Activated T-cell treated with anti-CD3 and anti-CD28 coated beads for 1 hour (primary cell): ENCODE measurements at places on chromosomes 2 and 18.

DNA sequence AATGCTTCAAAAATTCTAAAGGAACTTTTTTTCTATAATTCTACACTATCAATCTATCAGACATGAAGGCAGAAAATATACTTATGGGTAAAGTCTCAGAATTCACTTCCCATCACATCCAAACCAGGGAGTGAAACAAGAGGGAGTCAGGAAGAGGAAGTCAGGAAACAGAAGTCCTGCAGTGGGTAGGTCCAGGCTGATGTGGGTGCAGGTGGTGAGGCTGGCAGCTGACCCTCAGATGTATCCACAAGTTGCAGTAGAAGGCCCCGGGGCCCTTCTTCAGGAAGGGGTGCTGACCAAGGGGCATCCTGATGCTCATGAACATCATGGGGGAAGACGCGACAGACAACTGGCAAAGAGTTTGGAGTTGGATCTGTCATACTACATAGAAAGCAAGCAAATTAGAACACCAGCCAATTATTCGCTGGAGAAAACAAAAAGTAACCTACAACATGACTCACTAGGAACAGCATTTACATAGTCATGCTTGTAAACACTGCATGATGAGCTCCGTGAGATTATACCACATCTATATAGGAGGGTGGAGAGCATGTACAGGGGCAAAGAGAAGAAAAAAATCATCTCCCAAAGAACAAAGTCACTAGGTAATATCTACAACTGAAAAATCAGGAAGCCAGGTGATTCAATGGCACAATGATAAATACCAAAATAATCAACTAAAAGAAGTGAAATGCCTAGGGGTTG, 4.2 kb downstream of the UXS1 start:
- DNase-seq: no peak

GRCh38 chr18:37396971-37397720, 168.5 kb downstream of the CELF4 start:
- no peak for DNase-seq

- no peak for DNase-seq
These were observed 9.7 kb downstream of the DRC1 start for GRCh38 chr2:26411419-26411818.

DNA sequence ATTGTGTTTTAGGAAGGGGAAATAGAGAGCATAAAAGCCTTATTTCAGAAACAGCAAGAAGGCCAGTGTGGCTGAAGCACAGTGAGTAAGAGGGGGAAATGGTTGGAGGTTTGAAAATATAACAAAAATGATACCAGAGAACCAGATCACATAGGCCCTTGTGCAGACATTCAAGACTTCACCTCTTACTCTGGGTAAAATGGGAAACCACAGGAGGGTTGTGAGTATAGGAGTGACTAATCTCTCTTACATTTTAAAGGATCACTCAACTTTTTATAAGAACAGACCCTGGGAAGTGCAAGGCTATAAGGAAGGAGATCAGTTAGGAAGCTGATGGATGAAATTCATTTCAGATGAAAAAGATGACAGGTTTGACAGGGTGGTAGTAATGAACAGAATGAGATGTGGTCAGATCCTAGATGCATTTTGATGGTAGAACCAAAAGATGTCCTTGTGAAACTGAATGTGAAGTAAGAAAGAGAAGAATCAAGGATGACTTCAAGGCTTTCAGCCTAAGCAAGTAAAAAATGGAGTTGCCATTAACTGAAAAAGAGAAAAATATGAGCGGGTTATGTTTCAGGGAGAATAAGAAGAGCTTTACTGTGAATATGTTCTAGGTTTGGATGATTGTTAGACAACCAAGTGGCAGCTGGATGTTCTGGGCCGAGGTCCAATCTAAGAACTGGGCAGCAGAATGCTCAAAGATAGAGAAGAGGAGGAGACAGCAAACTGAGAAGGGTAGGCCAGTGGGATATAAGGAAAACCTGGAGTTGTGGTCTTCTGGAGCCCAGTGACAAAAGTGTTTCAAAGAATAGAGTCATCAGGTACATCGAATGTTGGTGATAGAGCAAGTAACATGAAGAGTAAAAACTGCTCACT, 65.1 kb downstream of the USP40 start:
- no peak for DNase-seq

- DNase-seq: peak; percentile 55
These were observed at the start of gene GPR35 for GRCh38 chr2:240624950-240625621. TSS of gene GPR35 (plus strand) at chr2:240625480. CDS start at chr2:240629953, 4,473 bp downstream.

GRCh38 chr2:15999596-16000469, 59.5 kb downstream of the MYCN start:
- no peak for DNase-seq

DNA sequence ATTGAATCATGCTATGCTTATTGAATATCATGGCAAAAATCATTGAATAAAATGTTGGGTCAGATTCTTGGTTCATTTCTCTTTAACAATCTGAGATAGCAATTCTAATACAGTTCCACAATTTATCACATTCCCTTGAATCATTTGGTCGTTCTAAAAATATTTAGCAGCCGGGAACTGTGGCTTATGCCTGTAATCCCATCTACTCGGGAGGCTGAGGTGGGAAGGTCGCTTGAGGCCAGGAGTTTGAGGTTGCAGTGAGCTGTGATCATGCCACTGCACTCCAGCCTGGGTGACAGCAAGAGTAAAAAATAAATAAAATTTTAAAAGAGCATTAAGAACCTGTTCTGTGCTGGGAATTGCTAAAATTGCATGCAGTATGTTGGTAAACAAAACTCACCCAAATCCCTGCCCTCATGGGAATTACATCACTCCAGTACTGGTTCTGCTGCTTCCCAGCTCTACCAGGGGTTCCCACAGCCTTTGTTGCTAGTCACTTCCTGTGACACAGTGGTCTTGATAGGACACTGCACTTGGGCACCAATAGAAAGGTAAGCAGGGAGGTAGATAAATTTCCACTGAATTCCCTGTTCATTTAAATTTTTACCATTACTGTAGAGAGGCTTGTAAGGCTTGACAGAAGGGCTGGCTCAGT, 200.4 kb downstream of the CTNNA2 start:
- no peak for DNase-seq

DNA sequence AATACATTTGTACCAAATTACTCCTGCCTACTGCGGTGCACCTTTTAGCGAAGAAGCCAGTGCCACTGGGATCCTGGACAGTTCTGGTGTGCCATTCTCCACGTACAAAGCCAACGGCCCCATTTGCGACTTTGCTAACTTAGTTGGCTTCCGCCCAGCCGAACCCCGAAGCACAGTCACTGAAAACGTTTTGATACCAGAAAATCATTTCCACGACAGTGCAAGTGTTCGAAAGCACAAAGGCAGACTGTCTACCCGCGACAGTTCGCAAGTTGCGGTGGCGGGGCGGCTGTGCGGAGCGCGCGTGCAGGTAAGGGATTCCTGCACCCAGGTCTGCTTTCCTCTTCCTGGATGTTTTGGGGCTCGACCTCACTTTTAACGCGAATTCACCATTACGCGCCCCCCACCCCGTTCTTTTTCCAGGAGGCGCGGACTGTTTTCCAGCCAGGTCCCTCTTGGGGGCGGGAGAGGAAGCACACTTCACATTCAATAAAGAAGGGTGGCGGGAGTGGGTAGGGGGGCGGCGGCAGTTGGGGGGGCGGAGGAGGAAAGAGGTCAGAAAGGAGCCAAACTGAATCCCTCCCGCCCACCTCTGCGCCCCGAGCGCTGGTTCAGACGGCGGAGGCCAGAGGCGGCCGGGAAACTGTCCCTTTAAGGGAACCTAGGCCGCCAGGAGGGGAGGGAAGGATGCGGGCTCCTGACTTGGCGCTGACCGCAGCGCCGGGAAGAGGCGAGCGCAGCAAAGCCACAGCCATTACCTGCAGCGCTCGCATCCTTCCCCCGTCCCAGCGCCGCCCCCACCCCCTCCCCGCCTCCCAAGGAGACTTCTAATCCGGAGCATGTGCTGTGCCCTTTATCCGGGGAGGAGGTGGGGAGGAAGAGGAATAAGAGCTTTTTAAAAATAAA, 107.4 kb upstream of the KCTD1 start:
- DNase-seq: no peak

DNA sequence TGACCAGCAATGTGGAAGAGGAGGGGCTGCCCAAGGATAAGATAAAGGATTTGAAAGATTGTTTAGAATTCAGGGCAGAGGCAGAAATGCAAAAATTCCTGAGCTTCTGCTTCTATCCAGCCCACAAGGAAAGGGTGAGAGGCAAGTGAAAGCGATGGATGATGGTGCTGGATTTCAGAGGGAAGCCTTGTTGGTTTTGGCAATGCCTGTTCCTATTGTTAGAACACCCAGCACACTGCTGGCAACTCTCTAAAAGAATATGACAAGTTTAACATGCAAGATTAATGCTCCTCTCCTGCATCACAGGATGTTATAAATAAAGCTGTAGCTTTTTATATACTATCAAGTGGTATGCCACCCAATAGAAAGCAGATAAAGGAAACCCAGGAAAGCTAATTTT, 92.6 kb downstream of the ZNF385B start:
- no peak for DNase-seq

- peak; percentile 64 for DNase-seq
These were observed 206.2 kb downstream of the ARL4C start for GRCh38 chr2:234290671-234291070.

DNA sequence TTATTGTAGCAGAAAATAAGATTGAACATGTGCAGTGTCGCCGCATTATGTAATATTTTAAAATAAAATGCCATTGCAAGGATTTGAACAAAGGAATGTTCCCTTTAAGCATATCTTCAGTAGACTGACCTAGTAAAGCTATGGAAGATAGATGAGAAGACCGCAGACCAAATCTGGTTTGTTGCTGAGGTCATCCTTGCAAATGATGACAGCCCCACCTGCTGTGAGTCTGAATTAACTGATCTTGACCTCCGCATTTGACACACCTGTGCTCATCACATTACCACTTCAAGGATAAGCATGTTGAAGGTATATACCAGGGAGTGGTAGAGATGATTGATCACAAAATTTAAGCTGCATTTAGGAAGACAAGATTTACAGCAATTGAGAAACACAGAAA, 96.2 kb downstream of the NYAP2 start:
- DNase-seq: no peak

GRCh38 chr2:186099826-186100225, 361.2 kb downstream of the FSIP2 start:
- DNase-seq: no peak
